Stimulated activated CD4-positive, alpha-beta T cell treated with anti-CD3 and anti-CD28 coated beads, Interleukin-4, amount 100 ng/mL, for 1 hour (primary cell): ENCODE measurements at places on chromosomes 4 and X.
A peak's percentile ranks its signal among the peaks of the same experiment; 100 is the strongest.

DNA sequence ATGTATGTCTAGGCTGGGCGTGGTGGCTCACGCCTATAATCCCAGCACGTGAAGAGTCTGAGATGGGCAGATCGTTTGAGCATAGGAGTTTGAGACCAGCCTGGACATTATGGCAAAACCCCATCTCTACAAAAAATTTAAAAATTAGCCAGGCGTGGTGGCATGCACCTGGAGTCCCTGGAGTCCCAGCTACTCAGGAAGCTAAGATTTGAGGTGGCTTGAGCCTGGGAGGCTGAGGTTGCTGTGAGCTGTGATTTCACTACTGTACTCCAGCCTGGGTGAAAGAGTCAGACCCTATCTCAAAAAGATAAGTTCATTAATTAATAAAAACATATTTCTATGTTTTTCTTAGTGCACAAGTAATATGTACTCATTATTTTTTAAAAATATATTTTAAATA lies 238.1 kb downstream of the ARHGAP24 start:
- no peak for DNase-seq

GRCh38 chr4:8725845-8726244 lies 133.3 kb downstream of the CPZ start:
- no peak for DNase-seq

DNA sequence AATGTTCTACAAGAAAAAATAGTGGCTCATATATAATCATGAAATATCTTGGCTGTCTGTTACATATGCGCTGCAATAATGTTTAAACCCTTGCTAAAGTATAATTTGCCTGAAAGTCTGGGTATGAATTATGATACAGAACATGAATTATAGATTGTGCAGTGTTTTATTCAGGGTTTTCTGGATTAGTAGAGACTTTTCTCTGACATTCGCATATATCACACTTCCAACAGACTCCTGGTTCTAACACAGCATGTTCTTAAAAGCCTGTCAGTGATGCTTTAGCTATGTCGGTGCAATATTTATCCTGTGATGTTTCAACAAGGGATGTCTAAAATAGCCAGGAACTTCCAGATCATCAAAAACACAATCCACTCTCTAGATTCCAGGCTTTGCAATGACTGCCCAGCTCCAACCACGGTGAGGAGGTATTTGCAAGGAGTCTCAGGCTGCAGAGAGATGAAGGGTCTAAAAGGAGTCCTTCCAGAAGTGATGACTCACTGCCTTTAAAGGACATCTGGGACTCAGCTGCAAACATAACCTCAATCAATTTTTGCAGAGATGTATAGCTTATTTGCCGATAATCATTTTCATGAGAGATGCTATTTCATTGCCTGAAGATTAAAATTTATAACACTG lies 69.4 kb downstream of the RWDD4 start:
- DNase-seq: no peak

DNA sequence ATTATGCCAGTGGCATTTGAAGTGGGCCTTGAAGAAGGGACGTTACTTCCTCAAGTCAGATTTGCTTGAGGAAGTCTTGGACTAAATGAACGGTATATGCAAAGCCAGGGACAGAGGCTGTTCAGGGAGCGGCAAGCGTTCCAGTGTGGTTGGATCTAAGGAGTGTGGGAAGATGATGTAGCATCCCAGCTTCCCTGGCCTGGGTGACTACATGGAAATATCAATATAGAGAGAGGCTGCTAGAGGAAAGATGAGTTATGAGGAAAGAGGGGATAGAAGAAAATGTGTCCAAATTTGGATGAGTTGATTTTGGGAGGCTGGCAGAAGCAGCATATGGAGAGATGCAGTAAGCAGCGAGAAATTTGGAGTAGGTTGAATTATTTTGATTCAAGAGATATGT lies 432.5 kb upstream of the TENM3 start:
- DNase-seq: no peak

GRCh38 chr4:53593765-53594164 lies 2.5 kb upstream of the LNX1 start:
- DNase-seq: no peak

GRCh38 chrX:29241809-29242208 lies 654.6 kb downstream of the IL1RAPL1 start:
- DNase-seq: no peak

- DNase-seq: peak; percentile 20
Observed at GRCh38 chrX:53440621-53441517, 6.7 kb upstream of the HSD17B10 start.

DNA sequence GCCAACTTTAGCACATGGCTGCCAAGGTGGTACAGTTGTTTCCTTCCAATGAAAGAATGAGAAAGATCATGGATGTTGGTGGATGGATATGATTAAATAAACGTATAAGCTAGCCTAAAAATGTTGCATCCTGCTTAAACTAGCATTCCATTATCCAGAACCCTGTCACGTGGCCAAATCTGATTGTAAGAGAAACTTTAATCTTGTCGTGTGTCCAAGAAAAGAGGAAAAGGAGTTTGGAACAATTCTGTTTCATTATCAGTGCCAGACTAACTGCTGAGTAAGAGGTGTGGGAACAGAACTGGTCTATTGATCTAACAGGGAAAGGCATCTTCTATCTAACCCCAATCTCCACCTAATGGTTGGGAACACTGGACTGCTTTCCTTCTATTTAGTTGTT lies 325.2 kb upstream of the BMP3 start:
- no peak for DNase-seq

- no peak for DNase-seq
Observed at GRCh38 chr4:168710353-168710946, 213.6 kb downstream of the PALLD start.

DNA sequence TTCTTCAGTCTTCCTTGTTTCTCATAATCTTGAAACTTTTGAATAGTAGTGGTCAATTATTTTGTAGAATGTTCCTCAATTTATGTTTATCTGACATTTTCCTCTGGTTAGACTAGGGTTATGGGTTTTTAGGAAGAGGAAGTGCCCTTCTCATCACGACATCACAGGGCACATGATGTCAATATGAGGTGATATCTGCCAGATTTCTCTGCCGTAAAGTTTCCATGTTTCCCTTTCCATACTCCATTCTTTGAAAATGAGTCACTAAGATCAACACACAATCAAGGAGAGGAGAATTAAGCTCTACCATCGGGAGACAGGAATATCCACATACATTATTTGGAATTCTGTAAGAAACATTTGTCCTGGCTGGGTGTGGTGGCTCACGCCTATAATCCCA lies 28.4 kb downstream of the RP2 start:
- no peak for DNase-seq

DNA sequence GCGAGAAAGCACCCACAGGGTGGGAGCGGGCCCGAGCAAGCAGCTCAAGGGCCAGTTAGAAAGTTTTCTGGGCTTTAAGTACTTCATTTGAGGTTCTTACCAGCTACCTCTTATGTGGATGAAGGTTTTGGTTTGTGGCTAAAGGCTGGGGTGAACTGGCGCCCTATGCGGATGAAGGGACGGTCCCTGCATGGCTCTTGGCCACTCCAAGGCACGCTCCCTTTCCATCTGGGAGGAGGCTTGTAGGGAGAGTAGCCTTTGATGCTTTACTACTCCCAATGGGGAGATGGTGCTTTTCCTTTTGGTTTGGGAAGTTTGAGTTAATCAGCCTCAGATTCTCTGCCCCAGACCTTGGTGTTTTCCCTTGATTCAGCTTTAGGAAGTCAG lies 17.7 kb downstream of the MRFAP1 start:
- DNase-seq: no peak

DNA sequence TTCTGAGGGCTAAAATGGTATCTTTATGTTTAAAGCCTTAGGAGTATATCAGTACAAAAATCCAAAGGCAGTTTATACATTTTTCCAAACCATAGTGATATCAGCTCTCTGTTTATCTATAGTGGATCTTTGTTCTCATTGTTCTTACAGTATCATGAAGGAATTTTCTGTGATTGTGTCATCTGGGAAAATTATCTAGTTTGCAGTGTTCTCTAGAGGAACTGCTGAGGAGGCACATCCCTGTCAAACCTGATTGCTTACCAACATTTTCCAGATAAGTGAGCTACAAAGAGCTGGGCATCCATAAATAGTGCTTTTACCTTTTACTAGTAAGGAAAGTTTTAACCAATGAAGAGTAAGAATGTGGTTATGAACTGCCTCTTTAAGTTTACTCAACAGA lies 44.9 kb upstream of the SLC25A31 start:
- no peak for DNase-seq
